ENCODE measurements at places on chromosomes 4 and X.
A peak's percentile ranks its signal among the peaks of the same experiment; 100 is the strongest.

- no peak for DNase-seq
Observed at GRCh38 chr4:139670775-139671174, 5.2 kb downstream of the MGST2 start.

DNA sequence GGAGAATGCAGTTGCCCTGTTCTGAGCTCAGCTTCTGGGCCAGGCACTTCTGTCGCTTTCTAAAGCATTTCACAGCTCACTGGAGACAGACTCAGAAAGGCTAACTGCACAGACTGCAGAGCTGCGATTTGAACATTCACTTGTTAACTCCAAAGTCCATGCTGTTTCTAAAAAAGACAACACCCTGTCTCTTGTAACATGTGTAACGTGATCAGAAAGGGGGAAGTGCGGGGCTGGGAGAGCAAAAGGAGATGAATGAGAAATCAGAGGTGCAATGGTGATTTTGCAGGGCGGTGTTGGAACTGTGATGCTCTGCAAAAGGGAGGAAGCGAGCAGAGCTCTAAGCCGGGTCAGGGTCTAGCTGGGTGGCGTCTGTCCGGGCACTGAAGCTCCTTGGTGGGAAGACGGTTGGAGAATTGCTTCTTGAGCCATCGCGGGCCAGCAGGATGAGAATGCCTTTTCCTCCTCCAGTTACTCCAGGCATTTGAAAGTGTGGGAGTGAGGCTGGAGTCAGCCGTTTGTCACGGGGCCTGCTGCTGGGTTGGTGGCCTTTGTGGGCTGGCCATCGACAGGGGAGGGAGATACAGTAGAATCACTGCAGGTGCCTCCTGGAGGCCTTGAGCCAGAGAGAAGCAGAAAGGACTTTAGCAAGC lies 20.3 kb downstream of the TBC1D14 start:
- DNase-seq: no peak

GRCh38 chr4:144955104-144955503 lies 142.9 kb downstream of the ANAPC10 start:
- DNase-seq: no peak

GRCh38 chr4:112889619-112890527 lies 159.6 kb upstream of the ANK2 start:
- peak; percentile 63 for DNase-seq

- no peak for DNase-seq
Observed at GRCh38 chr4:165635381-165635780, 237.7 kb upstream of the TLL1 start.
